ENCODE measurements at places on chromosomes 3 and 15.

DNA sequence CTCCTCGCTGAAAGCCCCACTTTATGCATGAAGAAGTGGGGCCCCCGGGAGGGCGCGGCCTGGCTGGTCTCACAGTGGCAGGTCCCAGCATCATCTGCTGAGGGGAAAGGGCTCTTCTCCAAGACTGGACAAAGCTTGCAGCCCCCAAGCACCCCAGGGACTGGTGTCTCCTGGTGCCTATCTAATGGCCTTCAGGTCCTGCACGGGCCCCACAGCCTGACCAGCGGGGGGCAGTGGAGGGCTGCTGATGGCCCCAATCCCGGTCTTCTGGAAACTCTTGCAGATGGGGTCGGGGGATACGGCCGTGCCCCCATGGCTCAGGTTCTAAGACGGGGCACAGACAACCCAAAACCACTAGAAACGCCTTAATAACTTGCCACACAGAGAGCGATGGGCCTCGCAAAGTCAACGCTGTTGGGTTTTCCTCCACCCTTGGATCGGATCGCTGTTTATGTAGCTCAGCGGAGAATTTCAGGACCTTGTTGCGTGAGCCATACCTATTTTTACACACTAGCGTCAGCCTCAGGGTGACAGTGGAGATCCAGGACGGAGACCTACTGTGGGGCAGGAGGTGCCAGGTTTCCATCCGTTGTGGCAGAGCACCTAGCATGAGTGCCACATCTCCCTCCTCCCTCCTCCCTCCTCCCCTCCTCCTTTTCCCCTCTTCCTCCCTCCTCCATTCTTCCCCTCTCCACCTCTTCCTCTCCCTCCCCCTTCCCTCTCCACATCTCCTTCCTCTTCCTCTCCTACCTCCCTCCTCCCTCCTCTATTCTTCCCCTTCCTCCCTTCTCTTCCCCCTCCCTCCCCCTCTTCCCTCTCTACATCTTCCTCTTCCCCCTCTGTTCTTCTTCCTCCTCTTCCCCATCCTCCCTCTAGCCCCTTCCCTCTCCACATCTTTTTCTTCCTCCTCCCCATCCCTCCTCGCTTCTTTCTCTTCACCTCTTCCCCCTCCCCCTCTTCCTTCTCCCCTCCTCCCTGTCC lies 79.3 kb upstream of the ALDH1L1 start:
- DNase-seq: no peak

DNA sequence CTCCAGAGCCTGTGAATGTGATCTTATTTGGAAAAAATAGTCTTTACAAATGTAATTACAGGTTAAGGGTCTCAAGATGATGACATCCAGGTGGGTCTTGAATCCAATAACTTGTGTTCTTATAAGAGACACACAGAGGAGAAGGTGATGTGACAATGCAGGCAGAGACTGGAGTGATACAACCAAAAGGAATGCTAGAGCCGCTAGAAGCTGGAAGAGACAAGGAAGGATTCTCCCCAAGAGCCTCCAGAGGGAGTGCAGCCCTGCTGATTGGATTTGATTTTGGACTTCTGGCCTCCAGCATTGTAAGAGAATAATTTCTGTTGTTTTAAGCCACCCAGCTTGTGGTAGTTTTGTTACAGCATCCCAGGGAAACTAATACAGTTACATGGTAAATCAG lies 9.7 kb downstream of the MYH15 start:
- no peak for DNase-seq

DNA sequence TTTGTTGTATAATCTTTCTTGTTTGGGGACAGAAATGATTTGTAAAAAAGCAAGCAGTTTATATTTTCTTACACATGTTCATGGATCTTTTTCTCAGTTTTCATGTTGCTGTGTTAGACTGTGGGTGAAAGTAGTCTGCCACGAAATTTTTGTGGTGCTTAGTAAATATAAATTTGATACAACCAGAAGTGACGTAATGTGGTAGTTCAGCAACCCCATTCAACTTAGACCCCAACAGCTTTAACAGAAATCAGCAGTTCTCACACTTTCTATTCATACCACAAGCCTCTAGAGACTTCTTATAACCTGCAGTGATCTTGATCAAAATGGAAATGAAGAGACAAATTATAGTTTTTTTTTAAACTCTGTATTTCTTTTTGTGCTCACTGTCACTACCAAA lies 120.2 kb upstream of the IGSF10 start:
- DNase-seq: no peak

DNA sequence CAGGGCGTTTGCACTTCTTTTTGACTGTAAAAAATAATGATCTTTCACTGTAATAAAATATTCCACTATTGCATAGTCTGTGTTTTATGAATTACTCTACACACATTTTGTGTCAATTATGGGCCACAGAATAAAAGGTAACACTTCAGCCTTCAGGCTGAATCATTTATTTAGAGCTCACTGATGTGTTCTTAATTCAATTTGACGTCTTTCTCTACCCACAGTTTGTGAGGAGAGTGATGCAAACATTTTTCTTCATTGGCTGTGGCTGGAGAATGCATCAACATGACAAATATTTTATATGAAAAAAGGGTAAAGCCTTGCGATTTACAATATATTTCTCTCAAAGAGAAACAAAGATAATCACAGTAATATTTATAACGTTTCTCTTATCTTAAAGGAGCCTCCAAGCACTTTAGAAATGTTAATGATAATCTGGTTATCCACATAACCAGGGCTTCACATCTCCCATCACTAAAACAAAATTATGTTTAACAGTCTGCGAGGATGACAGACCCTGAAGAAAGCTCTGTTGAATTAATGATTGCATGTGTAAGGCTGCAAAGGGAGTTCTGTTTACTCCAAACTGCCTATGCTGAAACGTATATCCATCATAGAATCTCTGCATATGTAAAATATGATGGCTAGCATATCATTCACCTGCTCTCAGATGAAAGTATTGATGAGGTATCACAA lies 951.3 kb downstream of the ZPLD1 start:
- no peak for DNase-seq

DNA sequence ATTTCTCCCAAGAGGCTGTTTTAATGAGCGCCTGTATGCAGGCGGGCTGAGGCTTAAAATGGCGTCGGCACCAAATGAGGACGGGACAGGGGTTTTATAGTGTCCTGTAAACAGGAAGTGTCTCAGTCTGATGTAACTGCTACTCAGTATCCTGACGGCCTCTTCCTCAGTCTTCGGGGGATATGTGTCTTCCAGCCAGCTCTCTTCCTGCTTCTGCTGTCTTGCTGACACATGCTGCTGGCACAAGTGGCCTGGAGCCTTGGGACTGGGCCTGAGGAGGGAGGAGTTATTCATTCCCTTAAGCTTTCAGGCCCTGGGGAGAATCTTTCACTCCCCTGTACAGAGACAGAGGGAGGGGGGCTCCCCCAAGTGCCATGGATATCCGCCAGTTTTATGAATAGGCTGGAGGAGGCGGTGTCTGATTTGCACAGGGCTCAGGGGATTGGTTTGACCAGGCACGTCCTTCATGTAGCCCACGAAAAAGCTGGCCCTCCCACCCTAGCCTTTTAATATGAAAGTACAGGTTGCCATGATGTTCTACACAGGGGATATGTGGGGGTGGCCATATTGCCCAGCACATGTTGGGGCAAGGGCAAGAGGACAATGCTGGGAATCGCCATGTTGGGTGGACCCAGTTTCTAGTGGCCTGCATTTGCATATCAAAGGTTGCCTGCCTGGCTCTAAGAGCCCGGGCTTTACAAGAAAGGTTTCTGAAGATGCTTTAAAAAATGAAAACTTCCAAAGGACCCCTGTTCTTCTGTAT lies 19.9 kb downstream of the NDUFB4 start:
- DNase-seq: no peak

GRCh38 chr3:180036671-180037455 lies at the start of gene PEX5L:
Gene PEX5L, minus strand, starts transcription at chr3:180036937. Its CDS starts 338 bp downstream, at chr3:180036599.
- DNase-seq: no peak

GRCh38 chr3:159829539-159830227 lies 159.0 kb upstream of the IL12A start:
- no peak for DNase-seq

DNA sequence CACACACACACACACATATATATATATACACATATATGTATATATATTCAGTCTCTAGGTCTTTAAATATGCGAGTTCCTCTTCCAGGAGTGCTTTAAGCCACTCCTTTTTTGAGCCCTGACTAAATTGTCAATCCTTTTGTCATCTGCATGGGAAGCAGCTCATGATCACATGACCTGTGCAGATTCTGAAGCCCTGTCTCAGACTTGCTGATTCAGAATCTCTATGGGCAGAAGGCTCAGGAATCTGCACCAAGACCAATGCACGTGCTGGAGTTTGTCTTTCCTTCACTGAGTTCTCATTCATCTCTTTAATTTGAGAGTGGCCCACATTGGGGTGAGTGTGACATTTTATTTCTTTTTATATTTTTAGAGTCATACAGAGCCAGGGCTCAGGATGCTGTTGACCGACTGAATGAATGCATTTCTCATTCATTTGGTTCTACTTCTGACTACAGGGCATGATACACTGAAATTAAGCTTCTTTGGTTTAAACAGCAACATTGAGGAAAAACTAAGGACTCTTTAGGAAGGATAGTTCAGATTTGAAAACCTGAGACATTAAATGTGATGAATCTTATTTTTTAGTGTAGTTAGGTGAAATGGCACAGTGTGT lies 307.5 kb downstream of the EDEM1 start:
- DNase-seq: no peak

DNA sequence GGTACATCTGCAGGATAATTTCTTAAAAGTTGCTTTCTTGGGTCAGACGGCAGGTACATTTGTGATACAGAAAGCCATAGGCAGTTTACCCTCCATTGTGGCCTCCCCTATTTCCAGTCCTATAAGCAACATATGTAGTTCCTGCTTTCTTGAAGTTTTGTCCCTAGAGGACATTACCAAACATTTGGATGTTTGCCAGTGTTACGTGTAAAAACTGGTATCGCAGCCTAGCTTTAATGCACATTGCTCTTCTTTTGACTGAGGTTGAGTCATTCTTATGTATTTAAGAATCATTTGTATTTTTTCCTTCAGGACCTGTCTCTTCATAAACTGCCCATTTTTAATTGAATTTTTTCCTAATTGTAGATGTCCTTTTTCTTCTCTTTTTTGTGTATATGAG lies 114.3 kb downstream of the DIPK2A start:
- no peak for DNase-seq

DNA sequence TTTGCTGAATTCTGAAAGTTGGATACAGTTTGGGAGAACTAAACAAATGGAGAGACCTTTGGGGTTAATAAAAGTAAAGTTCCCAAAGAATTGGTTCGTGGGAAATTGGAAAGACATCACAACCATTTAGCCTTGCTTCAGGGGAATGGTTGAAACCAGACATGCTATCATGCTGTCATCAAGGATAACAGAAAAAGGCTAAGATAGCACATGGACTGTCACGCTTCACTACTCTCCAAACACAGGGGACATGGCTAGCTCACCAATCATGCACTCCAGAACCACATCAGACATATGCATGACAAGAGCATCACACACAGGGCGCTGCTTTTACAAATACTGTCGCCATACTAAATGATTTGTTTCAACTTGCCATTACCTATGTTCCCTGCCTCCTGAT lies 671.7 kb upstream of the ROBO1 start:
- DNase-seq: no peak

DNA sequence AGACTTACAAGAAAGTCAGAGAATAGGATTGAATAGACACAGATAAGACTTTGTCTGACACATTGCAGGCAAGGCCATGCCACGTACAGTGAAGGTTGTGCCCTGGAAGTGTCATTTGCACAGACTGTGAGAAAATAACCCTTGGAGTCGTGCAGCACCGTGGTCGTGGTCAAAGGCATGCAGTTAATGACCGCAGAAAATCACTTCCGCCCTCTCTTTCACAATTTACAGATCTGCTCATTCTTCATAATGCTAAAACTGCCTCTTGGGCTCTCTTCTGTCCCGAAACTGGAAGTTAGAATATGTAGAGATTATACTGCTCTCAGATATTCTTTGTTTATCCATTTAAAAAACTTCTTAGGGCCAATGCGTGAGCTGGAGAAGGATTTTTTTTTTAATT lies 73.2 kb upstream of the CTXND1 start:
- DNase-seq: no peak

DNA sequence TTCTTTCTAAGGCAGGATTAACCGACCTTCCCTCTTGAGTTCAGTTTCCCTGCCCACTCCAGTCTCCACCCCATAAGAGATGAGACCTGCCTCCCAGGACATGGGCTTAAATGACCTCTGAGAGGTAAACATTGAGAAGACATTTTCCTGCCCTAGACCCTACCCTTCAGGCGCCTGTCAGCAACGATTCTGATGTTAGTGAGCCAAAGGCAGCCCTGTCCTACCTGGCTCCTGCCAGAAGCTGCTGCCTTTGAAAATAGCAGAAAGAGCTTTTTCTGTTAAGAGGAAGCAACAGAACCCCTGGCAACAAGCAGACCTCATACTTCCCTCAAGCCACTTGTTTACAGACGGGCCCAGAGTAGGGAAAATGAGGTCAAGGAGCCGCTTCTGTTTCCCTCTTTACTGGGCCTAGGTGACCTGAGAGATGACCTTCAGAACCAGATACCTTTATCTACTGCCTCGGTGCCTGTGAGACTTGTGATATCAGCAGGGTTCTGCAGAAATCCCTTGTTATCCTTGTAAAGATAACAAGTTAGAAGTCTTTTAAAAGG lies 52.0 kb downstream of the CD200R1L start:
- DNase-seq: no peak

- no peak for DNase-seq
These were observed at the start of gene HTR3D for GRCh38 chr3:184031187-184031792. Gene HTR3D, plus strand, starts transcription at chr3:184031742. Its CDS starts 0 bp downstream, at chr3:184031742.

- no peak for DNase-seq
These were observed 25.8 kb downstream of the P2RY1 start for GRCh38 chr3:152860736-152861135.

- no peak for DNase-seq
These were observed 42.0 kb upstream of the CGNL1 start for GRCh38 chr15:57334257-57334656.

- DNase-seq: no peak
These were observed 38.2 kb downstream of the SNX4 start for GRCh38 chr3:125481786-125482185.

- no peak for DNase-seq
These were observed 653 bp downstream of the MYO5C start for GRCh38 chr15:52294881-52295420.

GRCh38 chr15:74777769-74778598 lies 3.9 kb upstream of the CSK start:
- no peak for DNase-seq

DNA sequence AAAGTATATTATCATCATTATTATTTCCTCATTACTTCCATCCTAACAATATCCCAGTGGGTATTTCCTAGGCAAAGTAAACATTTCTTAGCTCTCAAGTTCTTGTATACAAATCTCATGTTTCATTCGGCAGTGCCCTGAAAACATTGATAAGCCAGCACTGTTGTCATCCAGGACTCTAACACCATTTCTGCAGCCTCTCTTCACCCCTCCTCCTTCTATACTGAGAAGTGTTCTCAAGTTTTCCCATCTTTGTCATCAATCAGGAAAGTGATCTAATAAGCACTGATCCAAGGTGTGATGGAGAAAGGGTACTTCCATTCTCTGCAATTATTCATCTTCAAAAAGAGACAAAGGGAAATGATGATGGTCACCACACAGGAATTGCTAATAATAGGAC lies 168.4 kb upstream of the CCDC54 start:
- DNase-seq: no peak
